ENCODE measurements at places on chromosomes 16 and 17.

- DNase-seq: no peak
These were observed 22.6 kb downstream of the ZFHX3 start for GRCh38 chr16:73025151-73025855.

DNA sequence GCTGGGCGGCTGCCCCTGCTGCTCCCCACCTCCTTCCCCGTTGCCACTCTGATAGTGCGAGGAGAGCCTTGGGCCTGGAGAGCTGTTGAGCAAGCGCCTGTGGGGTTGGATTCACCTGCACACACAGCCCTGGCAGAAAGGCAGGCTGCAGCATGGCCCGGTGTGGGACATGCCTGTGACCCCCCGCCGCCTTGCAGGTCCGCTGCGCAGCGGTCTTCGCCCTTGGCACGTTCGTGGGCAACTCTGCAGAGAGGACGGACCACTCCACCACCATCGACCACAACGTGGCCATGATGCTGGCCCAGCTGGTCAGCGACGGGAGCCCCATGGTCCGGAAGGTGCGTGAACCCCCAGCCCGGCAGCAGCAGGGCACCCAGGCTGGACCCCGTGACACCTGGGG is 106.8 kb upstream of the CHMP6 start:
- DNase-seq: no peak

DNA sequence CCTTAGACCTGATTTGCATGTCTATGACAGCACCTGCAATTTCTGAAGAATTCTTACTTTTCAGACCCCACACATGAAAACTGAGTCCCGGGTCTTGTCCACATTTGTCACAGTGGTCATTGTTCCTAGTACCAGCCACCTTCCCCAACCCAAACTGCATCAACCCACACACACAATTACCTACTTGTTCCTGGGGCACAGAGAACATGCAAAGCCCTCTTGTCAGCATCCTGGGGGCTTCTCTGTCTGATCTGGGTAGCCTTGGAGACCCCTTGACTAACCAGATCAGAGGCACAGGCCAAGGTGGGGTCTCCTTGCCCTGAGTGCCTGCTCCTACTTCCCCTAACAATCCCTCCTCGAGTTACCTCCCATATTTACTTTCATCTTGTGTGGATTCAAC is 36.7 kb upstream of the PIK3R6 start:
- DNase-seq: no peak

GRCh38 chr17:10837921-10838320 is at the start of gene PIRT:
Gene PIRT, minus strand, starts transcription at chr17:10838087. Its CDS starts 12,442 bp downstream, at chr17:10825645.
- DNase-seq: no peak

GRCh38 chr16:27209591-27209990 is 6.3 kb downstream of the KDM8 start:
- DNase-seq: no peak

- DNase-seq: no peak
These were observed 151.0 kb downstream of the SEC14L1 start for GRCh38 chr17:77291591-77292386.

DNA sequence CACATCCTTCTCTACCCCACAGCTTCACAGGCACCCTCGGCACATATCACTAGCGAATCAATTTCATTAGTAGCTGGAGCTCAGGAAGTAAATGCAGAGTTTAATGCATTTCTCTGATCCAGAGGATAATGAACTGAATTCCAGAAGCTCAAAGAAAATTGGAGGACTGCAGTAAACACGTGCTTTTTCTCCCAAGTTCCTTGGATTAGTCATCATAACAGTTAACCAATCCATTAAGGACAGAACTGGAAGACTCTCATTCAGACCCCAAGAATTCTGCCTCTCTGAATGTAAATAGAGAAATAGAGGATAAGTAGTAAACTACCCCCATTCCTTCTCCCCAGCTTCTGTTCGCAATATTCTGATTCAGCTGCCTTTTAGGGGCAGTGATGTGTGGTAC is 40.7 kb downstream of the DUSP14 start:
- no peak for DNase-seq

DNA sequence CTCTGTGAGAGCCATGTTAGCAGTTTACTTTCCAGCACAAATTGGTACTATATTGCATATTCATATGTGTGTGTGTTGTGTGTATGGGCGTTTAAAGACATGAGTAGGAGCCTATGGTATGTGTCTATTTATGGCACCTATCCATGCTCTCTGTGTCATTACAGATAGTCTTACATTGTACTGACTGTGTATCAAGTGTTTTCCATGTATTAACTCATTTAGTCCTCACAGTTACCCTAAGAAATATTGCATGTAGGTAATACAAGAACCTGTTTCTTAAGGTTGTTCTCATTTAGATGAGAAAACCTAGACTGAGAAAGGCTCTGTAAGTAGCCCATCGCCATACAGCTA is 1.6 kb downstream of the ALG1 start:
- peak; percentile 6 for DNase-seq

- no peak for DNase-seq
These were observed 141.2 kb upstream of the ZFHX3 start for GRCh38 chr16:73189136-73189535.

GRCh38 chr16:55389426-55390073 is 65.5 kb downstream of the IRX6 start:
- no peak for DNase-seq

DNA sequence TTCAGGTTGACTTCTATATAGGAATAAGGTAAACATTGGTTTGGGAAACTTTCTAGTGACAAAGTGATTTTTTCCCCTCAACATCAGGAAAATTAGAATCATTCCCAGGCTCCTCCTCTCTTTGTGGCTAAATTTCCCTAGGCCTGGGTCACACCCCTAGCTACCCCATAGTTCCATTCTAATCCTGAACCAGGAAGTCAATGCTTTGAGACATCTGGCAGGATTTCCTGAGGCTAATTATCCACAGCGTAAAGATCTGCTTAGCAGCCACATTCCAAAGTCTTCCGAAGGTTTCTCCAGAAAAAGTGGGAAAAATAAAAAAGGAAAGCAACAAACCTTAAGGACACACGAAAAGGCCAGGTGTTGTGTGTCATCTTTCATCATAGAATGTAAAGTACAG is 60.3 kb upstream of the CORO6 start:
- no peak for DNase-seq

GRCh38 chr17:9985646-9986045 is 80.6 kb upstream of the RCVRN start:
- no peak for DNase-seq

GRCh38 chr16:4142268-4142667 is 26.0 kb upstream of the ADCY9 start:
- peak; percentile 54 for DNase-seq

DNA sequence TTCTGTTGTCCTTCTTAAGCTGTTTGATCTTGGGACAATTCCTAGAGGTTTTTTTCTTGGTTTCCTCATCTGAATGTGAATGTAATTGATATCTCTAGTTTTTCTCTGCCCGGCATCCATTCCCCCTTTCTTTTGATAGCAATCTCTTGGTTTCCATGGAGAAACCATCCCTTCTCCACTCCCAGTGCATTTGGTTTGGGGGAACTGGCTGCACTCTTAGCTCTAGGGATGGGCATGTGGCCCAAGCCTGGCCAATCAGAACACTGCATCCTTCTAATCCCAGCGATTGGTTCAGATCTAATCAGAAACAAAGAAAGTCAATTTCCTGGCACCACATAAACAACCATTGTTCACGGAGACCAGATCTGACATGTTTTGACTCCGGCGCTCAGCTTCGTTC is 45.1 kb downstream of the IRX3 start:
- DNase-seq: no peak

GRCh38 chr16:66129196-66129595 is 237.3 kb upstream of the CDH5 start:
- no peak for DNase-seq

DNA sequence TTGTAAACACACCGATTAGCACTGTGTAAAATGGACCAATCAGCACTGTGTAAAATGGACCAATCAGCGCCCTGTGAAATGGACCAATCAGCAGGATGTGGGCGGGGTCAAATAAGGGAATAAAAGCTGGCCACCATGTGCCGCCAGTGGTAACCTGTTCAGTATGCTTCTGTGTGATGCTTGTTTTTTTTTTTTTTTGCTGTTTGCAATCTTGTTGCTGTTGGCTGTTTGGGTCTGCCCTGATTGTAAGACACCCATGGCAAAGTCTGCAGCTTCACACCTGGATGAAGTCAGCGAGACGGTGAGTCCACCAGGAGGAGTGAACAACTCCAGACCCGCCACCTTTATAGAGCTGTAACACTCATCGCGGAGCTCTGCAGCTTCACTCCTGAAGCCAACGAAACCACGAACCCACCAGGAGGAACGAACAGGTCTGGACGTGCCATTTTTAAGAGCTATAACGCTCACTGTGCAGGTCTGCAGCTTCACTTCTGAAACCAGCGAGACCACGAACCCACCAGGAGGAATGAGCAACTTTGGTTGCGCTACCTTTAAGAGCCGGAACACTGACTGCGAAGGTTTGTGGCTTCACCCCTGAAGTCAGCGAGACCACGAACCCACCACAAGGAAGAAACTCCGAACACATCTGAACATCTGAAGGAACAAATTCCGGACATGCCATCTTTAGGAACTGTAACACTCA is 85.0 kb upstream of the MED9 start:
- no peak for DNase-seq

- no peak for DNase-seq
These were observed 122.6 kb upstream of the FOXF1 start for GRCh38 chr16:86387468-86388440.

DNA sequence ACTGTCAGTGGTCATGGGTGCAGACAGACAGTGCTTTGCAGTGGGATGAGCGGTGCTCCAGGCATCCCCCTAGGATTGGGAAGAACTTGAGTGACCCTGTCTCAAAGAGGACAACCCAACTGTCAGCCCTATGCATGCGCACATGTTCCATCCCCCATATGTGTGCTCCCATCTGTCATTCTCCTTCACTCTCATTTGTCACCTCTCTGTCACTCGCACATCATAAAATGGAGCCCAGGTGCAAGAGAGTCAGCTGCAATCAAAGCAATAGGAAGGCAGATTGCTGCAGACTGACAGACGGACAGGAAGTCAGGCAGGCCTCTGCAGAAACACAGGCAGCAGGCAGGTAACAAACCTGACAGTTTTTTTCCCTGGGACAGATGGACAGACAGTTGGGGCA is 101.8 kb upstream of the CCL1 start:
- no peak for DNase-seq

GRCh38 chr16:1343428-1344242 is 8.0 kb downstream of the TSR3 start:
- DNase-seq: no peak

- peak; percentile 74 for DNase-seq
These were observed at the start of gene NME4 for GRCh38 chr16:397135-397661. Gene NME4, plus strand, starts transcription at chr16:397199. Its CDS starts 24 bp downstream, at chr16:397223.

DNA sequence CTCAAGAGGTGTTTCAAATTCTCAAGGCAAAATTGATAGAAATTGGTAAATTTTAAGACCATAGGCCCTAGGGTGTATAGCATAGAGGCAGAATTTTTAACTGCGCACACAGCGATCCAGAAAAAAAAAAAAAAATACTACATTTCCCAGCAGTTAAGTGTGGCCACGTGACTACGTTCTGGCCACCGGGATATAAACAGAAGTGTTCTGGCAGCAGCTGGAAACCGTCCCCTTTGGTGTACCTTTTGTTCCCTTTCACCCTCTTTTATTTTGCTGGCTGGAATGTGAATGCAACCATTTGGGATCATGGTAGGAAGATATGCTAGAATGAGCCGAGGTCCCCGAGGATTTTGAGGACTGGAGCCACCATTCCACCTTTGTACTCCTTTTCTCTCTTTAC is 52.7 kb upstream of the AKAP1 start:
- DNase-seq: no peak

- peak; percentile 45 for DNase-seq
These were observed 11.8 kb upstream of the TEKT1 start for GRCh38 chr17:6843241-6843880.

- DNase-seq: no peak
These were observed 10.2 kb downstream of the NDE1 start for GRCh38 chr16:15660203-15660601.

DNA sequence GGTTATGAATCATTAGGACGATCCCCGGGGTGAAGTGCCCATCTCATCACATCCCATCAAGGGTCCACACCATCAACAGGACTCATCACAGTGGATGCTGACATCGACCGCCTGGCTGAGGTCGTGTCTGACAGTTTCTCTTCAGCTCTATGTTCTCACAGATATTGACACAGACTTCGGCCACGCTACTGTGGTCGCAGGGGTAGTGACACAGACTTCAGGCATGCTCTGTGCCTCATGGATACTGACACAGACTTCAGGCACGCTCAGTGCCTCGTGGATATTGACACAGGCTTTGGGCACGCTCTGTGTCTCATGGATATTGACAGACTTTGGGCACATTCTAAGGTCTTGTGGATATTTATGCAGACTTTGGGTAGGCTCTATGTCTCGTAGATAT is 50.1 kb downstream of the KLHDC4 start:
- no peak for DNase-seq

DNA sequence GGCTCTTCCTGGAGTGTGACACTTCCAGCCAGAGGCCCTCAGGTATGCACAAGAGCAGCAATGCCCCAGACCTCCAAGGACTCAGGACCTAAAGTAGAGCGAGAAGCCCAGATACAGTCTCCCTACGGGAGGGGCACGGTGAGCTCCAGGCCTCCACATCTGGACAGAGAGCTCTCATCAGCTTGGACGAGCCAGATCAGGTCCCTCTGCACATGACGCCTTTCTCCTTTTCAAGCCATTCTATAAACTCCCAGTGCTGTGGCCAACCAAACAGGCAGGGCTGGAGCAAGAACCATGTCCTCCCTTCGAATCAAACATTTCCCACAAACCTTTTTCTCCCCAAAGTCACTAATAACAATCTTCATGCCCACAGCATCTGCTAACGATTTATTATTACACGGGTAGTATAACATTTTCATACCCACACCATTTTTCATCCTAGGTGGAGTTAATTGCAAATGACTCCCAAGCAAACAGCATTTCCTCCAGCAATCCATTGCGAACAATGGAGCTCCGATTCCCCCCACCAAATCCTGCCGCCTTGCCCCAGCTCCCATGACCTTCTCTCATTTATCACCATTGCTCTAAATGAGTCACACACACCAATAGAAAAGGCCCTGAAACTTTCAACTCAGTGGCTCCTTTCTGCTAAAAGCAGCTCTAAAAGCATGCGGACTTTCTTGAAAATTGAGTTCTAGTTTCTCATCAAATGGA is 24.2 kb upstream of the NLRP1 start:
- DNase-seq: no peak

DNA sequence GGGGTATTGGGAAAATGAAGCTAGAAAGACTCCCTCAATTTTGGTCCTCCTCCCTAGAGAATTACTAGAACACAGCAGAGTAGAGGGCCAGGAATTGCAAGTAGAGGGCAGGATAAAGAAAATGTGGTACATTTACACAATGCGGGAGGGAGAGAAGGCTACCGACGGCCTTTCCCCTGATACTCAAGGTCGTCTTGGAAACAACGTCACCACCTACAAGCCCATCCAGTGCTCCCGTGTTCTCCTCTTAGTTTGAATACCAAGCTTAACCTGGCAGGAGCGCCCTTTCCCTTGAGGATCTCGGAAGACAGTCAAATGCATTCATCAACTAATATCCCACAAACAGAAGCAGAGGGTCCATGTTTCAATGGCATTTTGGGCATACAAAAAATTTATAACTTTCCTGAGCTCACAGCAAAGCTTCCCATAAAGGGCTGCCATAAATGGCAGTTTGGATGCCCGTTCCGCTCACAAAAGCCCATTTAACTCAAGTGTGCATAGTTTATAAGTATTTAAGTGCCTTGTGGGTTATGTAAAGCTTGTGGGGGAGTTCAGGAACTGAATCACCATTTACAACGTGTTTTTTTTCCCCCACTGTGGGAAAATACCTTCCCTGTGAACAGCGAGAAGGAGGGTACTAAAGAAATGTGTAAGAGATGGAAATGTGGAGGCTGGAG is 414.6 kb downstream of the SLC39A11 start:
- no peak for DNase-seq

GRCh38 chr17:73151916-73152632 is 12.7 kb upstream of the SSTR2 start:
- DNase-seq: no peak

- no peak for DNase-seq
These were observed 101.9 kb downstream of the PCTP start for GRCh38 chr17:55852734-55853133.

Data from GM13976 (cell line).